Activated T-cell treated with anti-CD3 and anti-CD28 coated beads for 4 hours (primary cell): ENCODE measurements at places on chromosomes 5 and 9.

- DNase-seq = no peak
Measured at GRCh38 chr9:6566409-6567139, 79.0 kb downstream of the GLDC start.

- no peak for DNase-seq
Measured at GRCh38 chr5:86909418-86910295, 291.9 kb downstream of the COX7C start.

- DNase-seq = no peak
Measured at GRCh38 chr9:18421391-18421790, 52.6 kb upstream of the ADAMTSL1 start.

GRCh38 chr5:126199467-126199866, 223.7 kb upstream of the GRAMD2B start:
- no peak for DNase-seq

DNA sequence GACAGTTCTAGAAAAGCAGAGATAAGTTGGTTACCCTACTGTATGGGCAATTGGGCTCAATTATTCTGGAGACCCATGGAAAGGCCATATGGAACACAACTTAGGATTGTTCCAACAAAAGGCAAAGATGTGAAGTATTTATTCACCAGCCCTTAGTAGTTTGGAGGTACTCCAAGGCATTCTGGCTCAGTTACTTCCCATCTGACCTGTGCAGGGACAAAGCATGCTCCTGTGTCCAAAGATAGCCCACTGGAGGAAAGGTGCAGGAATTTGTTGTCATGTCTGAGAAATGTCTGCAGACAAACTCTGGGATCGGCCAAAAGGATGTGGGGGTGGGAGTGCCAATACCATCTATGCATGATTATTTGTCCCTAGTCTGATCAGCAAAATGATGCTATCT, 279.5 kb upstream of the PTGER4 start:
- no peak for DNase-seq

GRCh38 chr9:106106396-106106795, 412.1 kb downstream of the TMEM38B start:
- DNase-seq = no peak

DNA sequence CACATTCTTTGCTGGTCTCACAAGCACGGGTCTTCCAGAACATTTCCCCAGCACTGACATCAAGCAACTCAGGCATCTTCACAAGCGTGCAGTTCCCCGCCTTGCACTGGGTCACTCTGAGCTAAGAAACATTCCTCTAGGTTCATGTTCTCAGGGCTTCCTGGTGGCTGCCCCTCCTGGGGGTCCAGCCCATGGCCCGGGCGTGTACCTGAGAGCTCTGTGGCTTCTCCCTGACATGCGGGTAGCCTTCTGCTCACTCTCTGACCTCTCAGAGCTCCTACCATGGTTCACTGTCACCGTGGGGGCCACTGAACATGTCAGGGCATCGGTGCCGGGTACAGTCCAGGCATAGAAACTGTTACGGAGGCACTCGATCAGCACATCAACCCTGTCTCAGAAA, 87.5 kb downstream of the OLFM1 start:
- DNase-seq = no peak

DNA sequence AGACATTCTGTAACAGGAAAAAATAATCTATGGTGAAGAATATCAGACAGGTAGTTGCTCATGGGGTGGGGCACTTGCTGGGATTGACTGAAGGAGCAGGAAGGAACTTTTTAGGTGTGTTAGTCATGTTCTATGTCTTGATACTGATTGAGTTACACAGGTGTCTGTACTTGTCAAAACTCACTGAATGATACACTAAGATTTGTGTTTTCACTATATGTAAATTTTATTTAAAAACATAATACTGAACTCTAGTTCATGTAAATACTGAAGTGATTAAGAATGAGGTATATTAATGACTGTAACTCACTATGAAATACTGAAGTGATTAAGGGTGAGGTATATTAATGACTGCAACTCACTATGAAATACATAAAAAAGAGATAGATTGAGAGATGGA, 28.5 kb downstream of the IL6ST start:
- no peak for DNase-seq

DNA sequence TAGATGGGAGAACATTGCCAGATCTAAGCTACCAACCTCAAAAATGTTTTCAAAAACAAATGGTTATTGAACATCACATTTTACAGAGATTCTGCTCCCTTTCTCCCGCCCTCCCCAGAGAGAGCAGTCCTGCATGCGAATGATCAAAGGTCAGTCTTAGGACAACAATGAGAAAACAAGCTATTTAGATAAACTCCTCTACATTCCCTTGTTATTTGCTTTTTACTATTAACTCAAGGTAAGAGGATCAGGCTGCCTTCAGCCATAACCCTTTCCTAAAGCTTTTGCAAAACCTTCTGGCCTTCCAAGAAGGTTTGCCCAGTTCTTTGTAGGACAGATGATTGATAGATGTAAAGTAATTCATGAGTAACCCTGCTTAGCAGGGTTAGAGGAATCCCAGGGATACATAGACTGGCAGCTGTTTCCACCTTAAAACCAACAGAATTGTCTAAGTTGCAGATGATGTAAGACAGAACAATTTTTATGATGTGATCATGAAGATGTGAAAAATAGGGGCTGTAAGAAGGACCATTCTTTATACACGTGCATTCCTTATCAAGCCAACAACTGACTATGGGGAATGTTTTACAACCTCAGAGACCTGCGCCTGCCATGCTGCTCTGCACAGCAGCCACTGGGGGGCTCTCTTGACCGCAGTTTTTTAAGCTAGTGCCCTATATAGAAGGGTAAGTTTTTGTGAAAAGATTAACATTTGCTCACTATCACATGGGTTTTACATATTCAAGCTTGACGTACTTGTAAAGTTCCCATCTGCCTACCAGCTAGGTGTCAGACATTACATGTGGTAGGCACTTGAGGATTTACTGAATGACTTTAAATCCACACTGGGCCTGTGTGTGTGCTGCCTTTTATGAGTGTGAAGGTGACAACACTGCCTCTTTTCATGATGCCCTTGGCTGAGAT, 2.3 kb upstream of the ZNF782 start:
- peak; percentile 65 for DNase-seq

- DNase-seq = no peak
Measured at GRCh38 chr9:35726931-35727330, 5.1 kb downstream of the TLN1 start.

GRCh38 chr9:112086627-112087026, 88.5 kb downstream of the SUSD1 start:
- DNase-seq = no peak

DNA sequence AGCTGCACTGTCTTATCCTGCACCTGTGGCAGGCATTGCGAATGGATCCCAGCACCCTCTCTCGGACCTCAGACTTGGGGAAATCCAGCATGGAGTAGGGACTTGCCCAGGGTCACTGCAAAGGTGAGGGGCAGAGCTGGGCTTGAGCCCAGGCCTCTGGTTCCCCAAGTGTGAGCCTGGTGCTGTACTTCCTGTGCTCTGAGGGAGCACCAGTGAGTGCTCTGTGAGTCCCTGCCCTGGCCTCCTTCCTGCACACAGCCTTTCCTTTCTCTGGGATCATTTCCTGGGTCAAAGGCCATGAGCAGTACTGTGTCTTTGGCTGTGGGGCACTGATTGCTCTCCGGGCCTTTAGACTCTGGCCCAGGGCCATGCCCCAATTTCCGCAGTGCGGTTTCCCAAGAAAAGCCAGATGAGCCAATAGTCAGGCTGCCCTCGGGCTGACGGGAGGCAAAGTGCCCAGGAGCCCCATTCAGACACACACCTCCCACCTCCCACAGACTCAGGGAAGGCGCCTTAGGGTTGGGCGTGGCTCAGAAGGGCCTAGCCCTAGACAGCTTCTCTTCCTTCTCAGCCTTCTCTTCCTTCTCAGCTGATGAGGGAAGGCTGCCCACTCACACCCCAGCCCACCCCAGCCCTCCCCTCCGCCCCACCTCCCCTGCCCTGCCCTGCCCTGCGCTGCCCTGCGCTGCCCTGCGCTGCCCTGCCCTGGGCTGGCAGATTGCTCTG, 23.3 kb upstream of the TRIM14 start:
- no peak for DNase-seq

GRCh38 chr5:128192368-128192767, 108.8 kb downstream of the SLC12A2 start:
- DNase-seq = no peak

- no peak for DNase-seq
Measured at GRCh38 chr9:38250279-38251035, 142.0 kb upstream of the ALDH1B1 start.

GRCh38 chr5:96565582-96566265, 96.5 kb upstream of the CAST start:
- DNase-seq = no peak

GRCh38 chr5:132761321-132762240, 14.4 kb downstream of the CCNI2 start:
- no peak for DNase-seq

DNA sequence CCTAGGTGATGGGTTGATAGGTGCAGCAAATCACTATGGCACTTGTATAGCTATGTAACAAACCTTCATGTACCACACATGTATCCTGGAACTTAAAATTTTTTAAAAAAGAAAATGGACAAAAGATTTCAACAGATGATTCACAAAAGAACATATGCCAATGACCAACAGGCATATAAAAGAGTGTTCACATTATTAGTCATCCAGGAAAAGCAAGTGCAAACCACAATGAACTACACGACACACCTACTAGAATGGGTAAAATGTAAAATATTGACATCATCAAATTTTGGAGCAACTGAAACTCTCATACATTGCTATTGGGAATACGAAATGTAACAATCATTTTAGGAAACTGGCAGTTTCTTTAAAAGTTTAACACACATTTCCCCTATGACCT, 109.9 kb downstream of the YIPF5 start:
- no peak for DNase-seq

GRCh38 chr5:172835290-172835993, 1.4 kb downstream of the ERGIC1 start:
- DNase-seq = no peak

DNA sequence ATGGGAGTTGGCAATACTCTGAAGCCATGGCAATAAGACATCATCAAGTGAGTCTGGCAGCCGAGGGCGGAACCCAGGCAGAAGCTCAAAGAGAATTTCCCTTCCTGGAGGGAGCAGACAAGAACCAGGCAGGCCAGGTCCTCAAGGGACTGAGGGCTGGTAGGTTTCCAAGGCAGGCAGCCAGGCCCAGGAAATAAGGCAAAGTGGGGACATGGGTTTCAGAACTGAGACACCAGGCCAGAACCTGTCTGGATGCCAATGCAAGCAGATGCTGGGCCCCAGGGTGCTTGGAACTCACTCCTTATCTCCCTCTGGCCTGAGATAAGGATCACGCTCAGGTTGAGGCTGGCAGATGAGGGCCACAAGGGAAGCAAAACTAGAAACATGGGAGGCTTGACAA, 8.9 kb downstream of the TSSK1B start:
- no peak for DNase-seq

DNA sequence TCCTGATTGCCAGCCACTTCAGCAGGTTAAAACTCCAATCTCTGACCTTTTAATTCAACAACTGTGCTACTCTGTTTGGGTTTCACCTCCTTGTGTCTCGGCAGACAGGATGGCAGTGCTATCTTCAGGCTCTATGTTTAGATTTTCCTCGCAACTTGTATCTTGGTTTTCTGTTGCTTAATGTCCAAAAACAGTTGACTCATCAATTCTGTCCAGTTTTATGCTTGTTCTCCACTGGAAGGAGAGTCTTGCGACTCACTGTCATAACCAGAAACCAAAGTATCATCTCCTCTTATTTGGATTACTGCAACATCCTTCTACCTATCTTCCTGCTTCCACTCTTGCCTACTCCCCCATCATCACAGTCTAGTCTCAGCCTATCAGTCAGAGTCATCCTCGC, 130.9 kb upstream of the ADAMTS16 start:
- DNase-seq = no peak

GRCh38 chr5:116032991-116033390, 719 bp downstream of the ARL14EPL start:
- no peak for DNase-seq

DNA sequence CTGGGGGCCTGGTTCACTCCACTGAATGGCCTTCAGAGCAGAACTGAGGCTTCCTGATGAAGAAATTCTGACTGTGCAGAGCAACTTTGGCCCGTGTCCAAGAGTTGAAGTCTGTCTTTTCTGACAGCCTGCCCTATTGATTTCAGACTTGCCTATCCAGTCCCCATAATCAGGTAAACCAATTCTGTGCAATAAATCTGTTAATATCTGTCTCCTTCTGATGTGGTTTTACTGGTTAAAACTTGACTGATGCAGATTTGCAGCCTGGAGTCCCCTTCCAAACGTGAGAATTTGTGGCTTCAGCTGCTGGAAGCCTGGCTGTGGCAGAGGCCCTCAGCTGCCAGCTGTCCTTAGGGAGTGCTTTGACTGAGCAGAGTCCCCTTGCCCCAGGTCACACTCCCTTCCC, 283.9 kb upstream of the ANKRD55 start:
- DNase-seq = no peak

- no peak for DNase-seq
Measured at GRCh38 chr9:101457003-101457402, 21.4 kb upstream of the ALDOB start.

DNA sequence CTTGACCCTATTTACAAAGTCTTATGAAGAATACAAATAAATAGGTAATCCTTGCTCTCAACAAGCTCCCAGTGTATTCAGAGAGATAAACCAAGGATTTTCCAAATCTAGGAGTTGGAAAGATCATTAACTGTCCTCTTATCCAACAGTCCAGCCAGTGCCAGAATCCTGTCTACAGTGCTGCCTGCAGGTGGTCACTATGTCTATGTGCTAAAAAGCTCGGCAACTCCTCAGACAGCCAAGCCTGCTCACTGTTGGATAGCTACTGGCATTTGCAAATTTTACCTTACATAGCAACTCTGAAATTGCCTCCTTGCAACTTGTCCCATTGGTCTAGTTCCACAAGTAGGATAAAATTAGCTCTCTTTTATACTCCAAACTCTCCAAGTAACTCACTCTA, 187.4 kb downstream of the DCP2 start:
- no peak for DNase-seq

GRCh38 chr9:73216100-73216499, 64.4 kb downstream of the ANXA1 start:
- DNase-seq = no peak

- peak; percentile 21 for DNase-seq
Measured at GRCh38 chr9:127418037-127418471, 6.1 kb upstream of the ZNF79 start.

DNA sequence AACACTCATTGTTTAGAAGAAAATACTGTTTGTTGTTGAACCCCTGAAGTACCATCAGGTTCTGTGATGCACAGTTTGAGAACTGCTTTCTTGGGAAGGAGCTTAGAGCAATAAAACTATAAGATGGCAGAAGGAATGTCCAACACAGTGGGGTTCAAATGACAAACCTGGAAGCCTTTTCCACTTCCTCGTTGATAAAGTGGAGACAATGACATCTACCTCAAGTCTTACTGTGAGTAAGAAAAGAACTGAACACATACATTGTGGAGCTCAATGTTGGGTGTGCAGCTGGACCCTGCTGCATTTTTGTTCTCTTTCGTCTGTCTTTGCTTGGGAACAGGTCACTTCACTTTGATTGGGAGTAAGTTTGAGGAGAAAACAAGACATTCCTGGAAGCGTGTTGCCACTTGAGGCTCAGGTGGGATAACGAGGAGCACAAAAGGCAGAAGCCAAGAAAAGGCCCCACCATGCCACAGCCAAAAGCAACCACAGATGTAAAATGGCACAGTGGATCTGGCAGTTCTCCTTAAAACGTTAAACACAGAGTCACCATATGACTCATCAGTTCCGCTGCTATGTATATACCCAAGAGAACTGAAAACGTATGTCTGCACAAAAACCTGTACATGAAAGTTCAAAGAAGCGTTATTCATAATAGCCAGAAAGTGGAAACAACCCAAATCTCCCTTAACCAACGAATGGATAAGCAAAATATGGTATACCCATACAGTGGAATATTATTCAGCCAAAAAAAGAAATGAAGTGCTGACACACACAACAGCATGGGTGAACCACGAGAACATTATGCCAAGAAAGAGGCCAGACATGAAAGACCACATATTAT, 42.9 kb upstream of the SUB1 start:
- no peak for DNase-seq
